T-helper 9 cell (primary cell): ENCODE measurements at places on chromosomes 11 and 22.
A peak's percentile ranks its signal among the peaks of the same experiment; 100 is the strongest.

DNA sequence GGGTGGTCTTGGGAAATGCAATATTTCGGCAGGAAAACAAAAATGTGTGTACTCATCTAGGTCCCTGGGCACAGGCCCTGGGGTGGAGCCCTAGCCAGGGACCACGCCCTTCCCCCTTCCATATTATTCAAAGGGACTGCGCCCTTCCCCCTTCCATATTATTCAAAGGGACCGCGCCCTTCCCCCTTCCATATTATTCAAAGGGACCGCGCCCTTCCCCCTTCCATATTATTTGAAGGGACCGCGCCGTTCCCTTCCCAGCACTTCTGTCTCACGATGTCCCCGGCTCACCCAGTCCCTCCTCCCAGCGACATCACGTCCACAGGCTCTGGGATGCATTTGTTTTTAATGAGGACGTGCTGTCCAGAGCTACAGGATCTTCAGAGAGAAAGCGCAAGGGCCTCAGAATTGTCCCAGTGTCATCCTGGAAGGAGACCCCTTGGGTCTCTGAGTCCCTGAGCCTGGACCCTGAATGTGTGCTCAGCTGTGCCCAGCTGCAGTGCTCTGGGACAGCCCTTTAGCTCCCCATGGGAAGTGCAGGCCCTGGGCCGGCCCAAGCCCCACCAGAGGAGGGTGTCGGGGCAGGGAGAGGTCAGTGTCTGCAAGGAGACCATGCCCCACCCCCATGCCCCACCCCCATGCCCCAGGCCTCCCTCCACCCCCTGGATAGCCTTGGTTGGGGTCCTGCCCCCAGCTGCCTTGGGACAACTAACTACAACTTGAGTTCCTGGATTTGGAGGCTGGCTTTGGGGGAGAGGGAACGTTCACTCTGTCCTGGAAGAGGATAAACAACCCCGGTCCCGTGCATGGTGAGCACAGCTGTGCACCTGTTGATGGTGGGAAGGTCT lies 810.0 kb downstream of the BRD1 start:
- no peak for DNase-seq

DNA sequence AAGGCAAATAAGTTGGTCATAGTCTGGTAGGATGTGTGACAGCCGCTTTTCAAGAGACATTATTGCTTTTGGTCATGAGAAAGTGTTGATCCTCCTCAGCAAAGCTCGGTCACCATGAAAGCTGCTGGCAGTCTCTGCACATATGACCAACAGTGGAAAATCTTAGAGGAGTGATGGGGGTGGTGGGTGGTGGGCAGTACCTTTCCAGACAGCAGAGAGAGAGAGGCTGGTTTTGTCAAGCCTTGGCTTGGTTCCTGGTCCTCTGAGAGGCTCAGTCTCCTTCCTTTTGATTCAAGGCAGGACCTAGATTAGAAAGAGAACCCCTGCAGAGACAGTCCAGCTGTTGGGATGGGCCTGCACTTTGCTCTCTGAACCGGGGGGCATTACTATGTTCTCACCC lies 20.0 kb upstream of the VSIG10L2 start:
- no peak for DNase-seq

DNA sequence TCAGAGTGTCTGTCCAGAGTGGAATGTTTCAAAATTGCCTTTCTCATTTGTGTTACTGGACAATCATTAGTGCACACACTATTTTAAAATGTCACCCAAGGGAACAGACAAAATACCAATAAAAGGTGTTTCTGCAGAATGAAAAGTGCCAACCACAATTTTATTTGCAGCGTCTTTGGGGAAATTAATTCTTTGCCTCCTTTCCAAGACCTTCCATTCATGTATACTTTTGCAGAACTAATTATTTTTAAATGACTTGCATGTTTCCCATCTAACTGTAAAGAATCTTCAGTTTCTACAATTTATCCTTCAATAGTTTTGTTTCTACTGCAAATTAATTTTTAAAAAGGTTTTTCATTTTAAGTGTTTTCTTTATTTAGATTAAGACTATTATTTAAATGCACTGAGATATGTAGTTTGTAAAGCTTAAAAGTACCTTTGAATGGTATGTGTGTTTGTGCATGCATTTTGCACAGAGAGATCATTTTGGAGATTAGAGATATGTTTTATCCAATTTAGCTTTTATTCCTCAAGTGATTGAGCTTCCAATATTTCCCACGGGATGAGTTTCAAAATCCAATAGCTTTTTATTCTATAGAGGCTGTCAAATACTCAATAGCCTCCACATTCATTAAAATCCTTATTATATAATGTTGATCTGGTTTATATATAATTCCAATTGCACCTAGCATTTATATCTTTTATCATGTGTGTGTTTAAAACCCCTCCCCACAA lies 1235.7 kb downstream of the LRRC4C start:
- no peak for DNase-seq

DNA sequence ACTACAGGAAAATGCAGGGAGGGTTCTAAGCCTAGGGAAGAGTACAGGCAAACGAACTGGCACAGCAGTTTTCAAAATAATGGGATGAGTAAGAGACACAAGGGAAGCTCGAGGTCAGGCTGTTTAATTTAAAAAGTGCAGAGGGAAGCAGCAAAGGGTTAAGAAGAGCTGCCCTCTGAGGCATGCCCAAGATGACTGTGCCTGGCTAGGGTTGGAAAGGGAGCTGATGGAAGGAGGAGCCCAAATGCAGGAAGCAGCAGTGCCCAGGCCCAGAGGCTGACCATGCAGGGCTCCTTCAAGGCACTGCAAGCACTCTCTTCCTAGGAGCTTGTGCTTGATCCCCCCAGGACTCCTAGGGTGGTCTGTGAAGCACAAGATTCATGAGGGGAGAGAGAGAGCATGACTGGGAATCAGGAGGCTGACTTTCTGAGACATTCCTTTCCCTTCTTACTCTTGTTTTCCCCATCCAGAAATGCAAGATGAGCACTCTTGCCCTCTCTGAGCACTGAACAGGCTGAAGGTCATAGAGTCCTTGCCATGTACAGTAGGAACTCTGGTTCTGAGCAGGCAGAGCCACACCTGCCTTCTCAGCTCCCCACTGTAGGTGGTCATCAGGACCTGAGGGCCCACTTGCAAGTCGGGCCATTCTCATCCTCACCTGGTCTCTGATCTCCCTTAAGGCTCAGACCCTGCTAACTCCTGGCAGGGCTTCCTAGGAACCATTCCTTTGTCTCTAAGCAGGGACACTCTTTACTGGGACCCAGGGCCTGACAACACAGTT lies 46.7 kb upstream of the DRD2 start:
- DNase-seq = no peak

DNA sequence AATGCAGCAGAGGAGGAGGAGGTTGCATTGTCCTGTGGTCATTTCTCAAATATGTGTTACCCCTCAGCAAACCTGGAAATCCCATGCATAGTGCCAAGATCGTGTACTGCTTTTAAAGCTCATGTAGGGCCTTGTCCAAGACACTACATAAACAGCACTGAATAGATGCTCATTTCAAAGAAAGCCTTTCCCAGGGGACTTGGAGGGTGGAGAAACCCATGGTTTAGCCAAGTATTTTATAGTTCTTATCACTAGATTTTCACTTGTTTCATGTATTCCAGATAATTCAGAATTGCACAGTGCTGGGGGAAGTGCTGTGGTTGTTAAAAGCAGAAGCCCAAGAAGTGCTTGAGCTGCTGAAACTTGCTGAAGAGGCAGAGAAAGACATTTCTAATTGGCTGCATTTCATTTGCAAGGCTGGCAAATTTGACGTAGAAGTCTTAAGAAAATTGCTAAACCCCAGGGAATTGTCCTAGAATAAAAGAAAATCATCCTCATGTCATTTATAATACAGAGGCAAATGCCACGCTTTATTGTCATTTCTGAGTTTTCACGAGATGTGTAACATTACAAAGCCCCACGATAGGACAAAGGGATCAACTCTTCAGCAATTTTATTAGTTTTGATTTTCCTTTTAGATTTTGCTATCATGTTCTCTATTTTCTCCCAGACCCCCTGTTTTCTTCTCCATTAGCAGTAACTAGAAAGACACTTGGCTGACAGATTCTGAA lies 20.1 kb downstream of the CSRP3 start:
- DNase-seq = no peak

- no peak for DNase-seq
Measured at GRCh38 chr11:19725379-19726079, 12.9 kb downstream of the NAV2 start.

- no peak for DNase-seq
Measured at GRCh38 chr11:122642472-122642922, 13.0 kb upstream of the UBASH3B start.

DNA sequence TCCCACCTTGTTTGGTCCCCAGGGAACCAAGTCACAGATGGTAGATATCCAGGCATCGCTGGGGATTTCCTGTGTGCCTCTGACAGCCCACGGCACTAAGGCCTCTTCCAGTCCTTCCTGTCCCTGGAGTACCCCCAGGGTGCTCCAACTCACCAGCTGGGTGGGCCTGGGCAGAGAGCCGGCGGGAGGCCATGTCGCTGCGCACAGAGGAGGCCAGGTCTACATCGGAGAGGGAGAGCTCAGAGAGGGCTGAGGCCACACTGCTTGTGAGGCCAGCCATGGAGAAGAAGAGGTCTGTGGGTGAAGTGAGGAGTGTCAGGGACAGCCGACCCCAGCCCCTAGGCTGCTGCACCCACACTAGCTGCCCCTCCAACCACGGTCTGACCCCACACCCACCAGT lies 5.3 kb downstream of the ATG2A start:
- no peak for DNase-seq

GRCh38 chr11:1073261-1073724 lies 1.4 kb upstream of the MUC2 start:
- no peak for DNase-seq

GRCh38 chr11:96187822-96188221 lies 155.2 kb downstream of the MAML2 start:
- no peak for DNase-seq

DNA sequence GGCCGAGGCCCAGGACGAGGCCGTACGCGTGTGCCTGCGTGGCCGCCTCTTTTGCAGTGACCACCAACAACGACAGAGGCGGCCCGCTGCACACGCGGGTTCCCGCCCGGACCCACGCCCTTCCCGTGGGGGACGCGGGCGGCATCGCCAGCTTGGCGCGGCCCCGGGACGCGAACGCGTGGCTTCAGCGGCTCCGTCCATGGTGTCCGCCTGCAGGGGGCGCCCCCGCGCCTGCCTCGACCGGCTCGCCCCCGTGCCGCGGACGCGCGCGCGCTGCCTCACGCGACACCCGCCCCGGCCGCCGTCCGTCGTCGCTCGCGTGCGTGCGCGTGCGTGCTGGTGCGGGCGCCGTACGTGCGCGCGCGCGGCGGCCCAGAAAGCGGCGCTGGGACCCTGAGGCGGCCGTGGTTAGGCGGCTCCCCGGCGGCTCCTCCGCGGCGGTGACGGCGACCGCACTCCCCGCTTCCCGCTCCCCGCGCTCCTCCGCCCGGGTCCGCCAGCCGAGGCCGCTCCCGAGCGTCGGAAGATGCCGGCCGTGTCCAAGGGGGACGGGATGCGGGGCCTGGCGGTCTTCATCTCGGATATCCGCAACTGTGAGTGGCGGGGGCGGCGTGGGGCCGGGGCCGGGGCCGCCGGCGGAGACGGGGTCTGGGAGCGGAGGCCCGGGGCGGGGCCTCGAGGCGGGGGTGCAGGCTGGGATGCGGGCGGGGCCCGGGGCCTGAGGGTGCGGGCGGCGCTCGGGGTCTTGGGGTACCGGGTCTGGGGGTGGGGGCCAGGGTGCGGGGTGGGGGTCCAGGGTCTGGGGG lies at the start of gene AP2A2:
Gene AP2A2 (plus strand): TSS at position 375 of the 806 bp plus-strand sequence. CDS start 152 bp downstream, at position 527.
- peak; percentile 89 for DNase-seq

DNA sequence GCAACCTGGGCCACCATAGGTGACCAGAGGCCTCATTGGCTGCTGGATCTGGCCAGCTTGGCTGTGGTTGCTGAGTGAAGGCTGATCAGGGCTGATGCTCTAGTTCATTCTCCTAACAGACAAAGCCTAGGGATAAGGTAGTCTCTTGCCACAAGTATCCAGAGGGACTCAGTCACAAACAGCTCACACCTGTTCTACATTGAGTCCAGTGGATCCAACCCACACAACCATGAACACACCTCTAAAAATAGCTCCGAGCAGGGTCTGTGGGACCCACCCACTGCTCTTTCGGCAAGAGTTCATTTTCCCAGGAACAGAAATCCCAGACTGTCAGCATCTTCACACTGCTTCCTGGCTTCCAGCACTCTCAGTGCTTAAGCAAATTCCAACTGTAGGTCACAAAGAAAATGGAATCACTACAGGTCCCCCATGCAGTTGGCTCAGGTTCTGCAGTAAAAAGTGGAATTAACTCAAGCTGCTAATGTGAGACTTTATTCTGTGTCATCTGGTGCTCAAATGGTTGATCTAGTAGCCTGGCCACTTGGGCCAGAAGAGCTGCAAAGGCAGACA lies 67.3 kb downstream of the PPFIBP2 start:
- DNase-seq = no peak

DNA sequence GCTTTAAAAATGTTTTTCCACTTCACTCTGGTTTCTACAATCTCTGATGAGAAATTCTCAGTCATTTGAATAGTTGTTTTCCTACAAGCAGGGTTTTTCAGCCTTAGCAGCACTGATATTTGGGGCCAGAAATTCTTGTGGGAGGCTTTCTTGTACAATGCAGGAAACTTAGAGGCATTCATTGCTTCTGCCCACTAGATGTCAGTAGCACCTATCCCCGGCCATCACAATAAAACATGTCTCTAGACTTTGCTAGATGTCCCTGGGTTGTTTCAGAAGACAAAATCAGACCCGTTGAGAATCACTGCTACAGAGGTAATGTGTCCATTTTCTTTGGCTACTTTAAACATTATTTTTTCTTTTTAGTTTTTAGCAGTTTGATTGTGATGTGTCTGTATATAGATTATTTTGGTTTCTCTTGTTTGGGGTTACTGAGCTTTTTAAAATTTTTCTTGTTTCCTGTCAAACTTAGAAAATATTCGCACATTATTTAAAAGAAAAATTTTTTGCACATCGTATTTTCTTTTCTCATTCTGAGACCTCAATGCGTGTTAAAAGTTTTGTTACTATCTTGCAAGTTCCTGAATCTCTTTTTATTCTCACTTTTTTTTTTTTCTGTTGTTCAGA lies 60.8 kb upstream of the CCDC179 start:
- no peak for DNase-seq

DNA sequence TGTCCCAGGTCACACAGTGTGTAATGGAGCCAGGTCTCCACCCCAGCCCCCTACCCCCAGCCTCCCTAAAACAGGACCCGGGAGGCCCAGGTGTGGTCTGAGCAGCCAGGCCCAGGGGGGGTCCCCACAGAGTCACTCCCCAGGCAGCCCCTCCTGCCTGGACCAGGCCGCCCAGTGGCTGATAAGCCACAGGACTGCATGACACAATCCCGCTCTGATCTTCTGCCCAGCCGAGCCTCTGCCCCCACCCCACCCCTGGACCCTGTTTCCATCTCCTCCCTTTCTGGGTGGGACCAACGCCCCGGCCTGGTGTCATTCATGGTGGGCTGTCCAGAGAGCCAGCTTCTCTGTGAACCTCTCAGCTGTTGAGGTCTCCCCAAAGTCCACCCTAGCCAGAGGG lies 7.8 kb upstream of the LIF start:
- DNase-seq = no peak

- no peak for DNase-seq
Measured at GRCh38 chr22:24819911-24820461, 14.0 kb downstream of the SGSM1 start.

- no peak for DNase-seq
Measured at GRCh38 chr22:39176714-39177455, 24.4 kb upstream of the CBX7 start.
